NCI-H1417 treated with DMSO at 0.1 percent for 48 hours (cell line): ENCODE measurements at places on chromosomes 4 and X.
A peak's percentile ranks its signal among the peaks of the same experiment; 100 is the strongest.

GRCh38 chr4:122700178-122700725 lies 32.3 kb upstream of the BBS12 start:
- no peak for DNase-seq

- no peak for DNase-seq
Observed at GRCh38 chr4:189828081-189828697, 112.5 kb upstream of the FRG1 start.

- DNase-seq = no peak
Observed at GRCh38 chr4:25174674-25175073, 14.4 kb upstream of the SEPSECS start.

DNA sequence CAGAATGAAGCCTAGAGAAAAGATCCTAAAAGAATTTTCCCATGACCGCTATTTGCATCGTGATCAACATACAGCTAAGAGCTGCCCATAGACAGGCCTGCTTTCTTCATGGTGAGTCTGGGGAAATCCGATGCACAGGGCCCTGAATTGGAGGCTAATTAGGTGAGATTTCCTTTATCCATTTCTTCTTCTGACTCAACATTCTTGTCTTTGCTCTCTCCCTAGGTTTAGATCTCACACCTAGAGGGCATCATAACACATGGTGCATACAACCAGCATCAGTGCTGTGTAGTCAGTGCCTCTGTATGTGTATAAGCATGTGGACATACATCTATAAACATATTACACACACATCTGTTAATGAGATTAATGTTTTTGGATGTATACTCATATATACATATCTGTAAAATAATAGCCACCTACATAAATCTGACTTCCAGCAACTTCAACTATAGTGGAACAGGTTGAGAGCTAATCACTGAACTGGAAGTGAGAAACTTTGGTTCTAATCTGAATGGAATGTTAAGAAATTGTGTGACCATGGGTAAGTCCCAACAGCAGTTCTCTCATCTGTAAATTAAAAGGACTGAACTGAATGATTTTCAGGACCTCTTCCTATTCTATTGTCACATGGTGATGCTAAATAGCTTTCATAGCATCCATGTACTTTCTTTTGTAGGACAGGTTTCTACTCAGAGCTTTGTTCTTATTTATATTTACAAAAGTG lies 17.5 kb downstream of the GATB start:
- no peak for DNase-seq

GRCh38 chr4:88858752-88859151 lies 161.1 kb upstream of the NAP1L5 start:
- DNase-seq = no peak

DNA sequence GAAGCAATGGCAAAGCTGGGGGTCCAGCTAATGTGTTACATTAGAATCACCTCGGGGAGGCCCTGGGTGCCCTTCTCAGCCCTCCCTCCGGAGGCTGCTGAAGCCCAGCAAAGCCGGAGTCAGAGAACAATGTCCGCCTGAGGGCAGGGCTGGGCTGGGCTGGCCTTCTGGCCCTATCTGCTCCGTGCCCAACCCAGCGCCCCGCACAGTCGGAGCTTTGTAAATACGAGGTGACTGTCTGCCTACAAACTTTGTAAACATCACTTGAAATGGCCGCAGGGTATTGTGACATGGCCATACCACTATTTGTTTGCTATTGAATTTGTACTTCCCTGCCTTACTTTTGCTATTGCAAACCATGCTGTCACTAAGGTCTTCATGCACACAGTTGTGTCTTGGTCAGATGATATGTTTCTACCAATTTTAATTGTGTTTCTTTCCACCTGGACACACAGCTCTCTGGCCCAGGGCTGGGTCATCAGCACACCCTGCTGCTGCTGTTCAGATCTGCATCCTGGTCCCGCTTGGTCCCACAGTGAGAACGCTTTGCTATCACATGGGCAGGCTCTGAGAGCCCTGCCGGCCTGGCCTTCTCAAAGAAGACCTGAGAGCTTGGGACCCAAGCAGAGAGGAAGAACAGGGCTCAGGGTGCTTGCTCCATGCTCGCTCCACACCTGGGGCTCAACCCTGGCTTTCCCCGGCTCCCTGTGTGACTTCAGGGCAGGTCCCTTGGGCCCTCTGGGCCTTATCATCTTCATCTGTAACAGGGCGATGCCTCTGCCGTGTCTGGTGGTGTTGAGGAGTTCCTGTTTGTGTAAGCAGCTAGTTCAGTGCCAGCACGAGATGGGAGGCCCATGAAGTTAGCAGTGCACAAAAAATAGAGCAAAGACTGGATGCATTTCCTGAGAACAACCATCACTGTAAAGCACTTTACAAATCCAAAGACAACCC lies 2.3 kb downstream of the S100P start:
- DNase-seq = no peak

GRCh38 chr4:83238393-83239248 lies 46.0 kb downstream of the COQ2 start:
- DNase-seq = no peak

- DNase-seq = no peak
Observed at GRCh38 chr4:70372760-70373159, 10.2 kb upstream of the SMR3B start.

- DNase-seq = peak; percentile 71
Observed at GRCh38 chr4:110193822-110194761, 4.3 kb downstream of the ELOVL6 start.

DNA sequence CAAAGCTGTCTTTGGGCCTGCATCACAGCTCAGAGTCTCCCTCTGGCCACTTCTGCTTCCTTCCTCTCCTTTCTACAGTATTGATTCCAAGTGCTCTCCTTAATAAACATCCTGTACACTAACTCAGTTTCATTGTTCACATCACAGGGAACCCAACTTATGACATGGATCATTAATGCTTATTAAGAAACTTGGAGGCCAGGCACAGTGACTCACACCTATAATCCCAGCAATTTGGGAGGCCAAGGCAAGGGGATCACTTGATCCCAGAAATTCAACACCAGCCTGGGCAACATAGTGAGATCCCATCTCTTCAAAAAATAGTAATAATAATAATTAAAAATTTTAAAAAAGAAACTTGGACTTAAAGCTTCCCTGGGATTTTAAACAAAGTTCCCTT lies 89.2 kb upstream of the EFHC2 start:
- no peak for DNase-seq

DNA sequence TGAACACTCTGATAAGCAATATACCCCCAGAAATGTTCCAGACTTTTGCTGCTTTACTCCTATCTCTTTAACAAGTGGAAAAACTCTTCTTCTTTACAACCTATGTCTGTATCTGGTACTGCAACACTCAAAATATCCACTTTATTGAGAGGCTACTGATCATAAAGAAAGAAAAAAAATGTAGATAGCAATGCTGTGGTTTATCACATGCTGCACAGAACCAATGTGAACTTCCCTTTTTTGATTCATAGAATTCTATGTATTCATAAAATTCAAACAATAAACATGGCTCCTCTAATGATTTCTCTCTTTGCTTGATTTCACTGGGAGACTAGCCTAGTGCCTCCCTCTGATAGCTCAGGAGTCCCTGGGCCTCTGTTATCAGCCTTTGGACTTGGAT lies 223.5 kb downstream of the ZNF674 start:
- DNase-seq = no peak

- peak; percentile 38 for DNase-seq
Observed at GRCh38 chr4:96407738-96408463, 568.0 kb downstream of the PDHA2 start.

DNA sequence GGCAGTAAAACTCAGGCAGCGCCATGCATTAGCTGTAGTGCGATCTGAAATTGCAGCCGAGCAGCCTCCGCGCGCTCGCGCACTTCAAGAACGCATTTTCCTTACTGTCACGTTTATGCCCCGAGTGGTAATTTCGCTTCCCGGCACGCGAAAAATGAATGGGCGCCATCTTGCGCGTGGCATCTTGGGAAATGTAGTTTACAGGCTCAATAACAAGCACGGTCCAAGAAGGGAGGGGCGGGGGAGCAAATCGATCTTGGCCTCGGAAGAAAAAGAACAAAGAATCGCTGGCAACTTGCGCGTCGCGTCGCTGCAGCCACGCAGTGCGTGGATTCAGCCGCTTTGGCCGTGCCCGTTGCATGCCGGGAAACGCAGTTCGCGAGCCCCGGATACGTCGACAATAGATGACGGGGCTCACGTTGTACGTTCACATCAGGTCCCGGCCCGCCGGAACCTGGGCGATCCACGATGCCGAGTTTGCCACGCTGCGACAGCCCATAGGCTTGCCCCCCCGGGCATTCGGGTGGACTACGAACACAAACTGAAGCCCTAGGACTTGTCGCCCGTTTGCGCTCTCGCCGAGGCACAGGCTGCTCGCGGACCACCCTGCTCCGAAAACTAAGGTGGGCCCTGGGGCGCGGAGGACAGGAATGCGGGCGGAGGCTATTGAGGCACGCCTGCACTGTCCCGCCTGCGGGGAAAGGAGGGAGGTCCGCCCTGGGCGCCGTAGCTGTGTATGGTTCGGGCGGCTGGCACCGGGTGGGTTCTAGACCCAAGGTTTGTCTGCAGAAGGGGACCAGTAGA lies at the start of gene FTSJ1:
Gene FTSJ1 (plus strand): TSS at position 426 of the 804 bp plus-strand sequence. CDS start 1,849 bp downstream, outside the sequence.
- peak; percentile 18 for DNase-seq

- DNase-seq = no peak
Observed at GRCh38 chr4:188433741-188434315, 294.6 kb downstream of the TRIML1 start.

DNA sequence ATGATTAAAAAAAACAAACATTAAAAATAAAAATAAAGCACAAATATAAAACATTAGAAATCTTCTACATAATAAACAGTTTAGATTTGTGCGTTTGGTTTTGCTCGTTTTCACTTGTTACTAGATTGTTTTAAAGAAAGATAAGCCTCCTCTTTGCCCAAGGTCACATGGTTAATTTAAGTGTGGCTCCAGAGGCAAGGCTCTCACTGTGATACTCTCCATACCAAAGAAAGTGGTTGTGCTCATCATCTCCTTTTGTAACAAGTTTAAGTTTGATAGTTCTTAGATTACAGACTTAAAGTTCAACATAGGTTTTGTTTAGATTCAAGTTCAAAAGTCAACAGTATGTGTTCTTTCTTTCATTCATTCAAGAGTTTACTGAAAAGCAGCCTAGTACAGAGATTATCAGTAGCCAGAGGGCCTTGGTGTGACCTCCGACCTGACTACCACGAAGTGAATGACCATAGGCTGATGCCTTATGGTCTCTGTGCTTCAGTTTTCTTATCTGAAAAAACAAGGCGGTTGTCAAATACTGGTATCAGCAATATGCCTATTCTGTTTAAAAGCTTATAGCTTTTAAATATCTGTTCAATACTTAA lies 133.2 kb downstream of the ZAR1 start:
- no peak for DNase-seq

DNA sequence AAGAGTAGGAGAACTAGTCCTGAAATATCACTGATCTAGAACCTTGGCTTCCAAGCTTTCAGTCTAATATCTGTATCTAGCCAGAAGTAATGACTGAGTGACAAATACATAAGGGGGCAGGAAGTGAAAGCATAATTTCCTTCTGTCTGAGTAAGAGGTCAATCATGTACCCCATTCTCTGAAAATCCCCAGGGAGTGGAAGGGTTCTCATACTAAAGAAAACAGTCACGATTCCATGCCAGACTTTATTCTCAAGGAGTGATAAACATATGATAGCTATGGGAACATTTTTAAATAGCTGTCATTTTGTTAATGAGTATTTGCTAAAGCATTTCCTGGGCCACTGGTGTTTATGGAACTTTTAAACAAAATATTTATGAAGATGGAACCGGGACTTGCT lies 308.5 kb downstream of the ARHGAP24 start:
- DNase-seq = no peak

- no peak for DNase-seq
Observed at GRCh38 chr4:40275065-40275730, 59.9 kb upstream of the CHRNA9 start.
